AG09319 (cell line): ENCODE measurements at places on chromosomes 1 and 21.

- no peak for DNase-seq
Measured at GRCh38 chr1:12204140-12204539, 25.7 kb upstream of the VPS13D start.

- no peak for DNase-seq
Measured at GRCh38 chr1:171222936-171223335, 25.4 kb upstream of the FMO1 start.

DNA sequence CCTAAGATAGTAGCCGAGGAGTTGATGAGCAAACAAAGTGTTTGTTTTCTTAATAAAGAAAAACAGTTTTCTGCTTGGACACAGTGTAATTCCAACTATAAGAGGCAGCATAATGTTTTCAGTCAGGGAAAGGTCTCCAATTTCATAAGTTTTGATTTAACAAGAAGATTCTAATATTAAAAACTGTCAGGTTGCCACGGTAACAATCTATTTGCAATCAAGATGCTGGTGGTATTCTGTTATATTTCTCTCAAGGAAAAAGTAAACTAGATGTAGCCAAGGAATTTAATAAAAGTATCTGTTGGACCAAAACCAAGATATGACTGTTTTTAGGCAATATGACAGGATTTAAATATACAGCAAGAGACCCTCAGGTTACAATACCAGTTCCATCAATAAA, 211.7 kb downstream of the SMYD3 start:
- no peak for DNase-seq

GRCh38 chr1:178921499-178921898, 50.6 kb upstream of the ANGPTL1 start:
- DNase-seq: no peak

GRCh38 chr21:44281801-44282200, 3.9 kb upstream of the AIRE start:
- DNase-seq: no peak

- no peak for DNase-seq
Measured at GRCh38 chr1:6544831-6545230, 9.5 kb downstream of the NOL9 start.

GRCh38 chr1:224488806-224489499, 54.4 kb upstream of the WDR26 start:
- DNase-seq: no peak

- DNase-seq: no peak
Measured at GRCh38 chr1:217140041-217140901, 417.0 kb upstream of the ESRRG start.

GRCh38 chr1:153465811-153466636, 5.6 kb upstream of the S100A7 start:
- DNase-seq: no peak

- no peak for DNase-seq
Measured at GRCh38 chr1:74681851-74682250, 8.3 kb upstream of the ERICH3 start.
